NB4 (cell line): ENCODE measurements at places on chromosomes 11 and 22.
A peak's percentile ranks its signal among the peaks of the same experiment; 100 is the strongest.

DNA sequence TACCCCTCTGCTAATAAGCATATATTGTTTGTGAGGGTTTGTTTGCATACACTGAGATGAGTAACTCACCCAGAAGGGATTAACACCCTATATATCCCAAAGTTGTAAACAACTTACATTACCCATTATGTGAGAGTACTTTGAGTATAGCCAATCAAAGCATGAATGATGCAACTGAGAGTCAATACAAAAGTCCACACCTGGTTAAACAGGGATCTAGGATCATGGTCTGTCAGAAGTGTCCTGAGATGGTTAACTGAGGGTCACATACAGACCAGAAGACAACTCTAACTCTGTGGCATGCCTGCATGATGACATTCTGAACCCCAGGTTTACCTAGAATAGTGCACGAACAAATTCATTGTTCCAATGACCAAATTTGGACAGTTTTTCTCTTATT lies 17.4 kb upstream of the OR10A5 start:
- no peak for DNase-seq

DNA sequence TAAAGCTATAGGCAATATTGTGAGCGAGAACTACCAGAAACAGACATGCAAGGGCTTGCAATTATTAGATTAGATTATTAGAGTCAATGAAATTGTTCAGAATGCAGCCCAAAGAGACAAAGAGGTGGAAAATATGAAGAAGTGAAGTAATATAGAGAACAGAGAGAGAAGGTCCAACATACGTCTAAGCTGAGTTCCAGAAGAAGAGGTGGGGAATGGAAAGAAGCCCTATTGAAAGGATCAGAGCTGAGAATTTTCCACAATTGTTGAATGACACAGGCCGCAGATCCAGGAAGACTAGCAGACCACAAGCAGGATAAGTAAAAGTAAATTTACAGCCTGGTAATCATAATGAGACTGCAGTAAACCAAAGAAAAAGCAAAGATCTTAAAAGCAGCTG lies 93.2 kb downstream of the EXT2 start:
- no peak for DNase-seq

DNA sequence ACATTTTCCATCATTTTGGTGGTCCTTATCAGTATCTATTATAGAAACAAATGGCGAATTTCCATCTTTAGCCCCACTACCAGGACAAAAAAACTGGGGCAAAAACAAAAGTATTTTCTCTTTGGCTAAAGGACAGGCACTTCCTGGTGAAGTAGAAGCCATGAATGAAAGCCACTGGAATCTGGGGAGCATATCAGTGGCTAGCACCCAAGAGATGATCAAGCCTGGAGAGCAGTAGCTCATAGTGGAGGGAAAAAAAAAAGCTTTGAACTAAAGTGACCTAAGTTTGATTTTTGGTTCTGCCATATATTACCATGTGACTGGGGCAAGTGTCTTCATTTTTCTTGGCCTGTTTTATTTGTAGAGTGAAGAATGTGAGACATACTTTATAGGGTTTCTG lies 272.3 kb downstream of the GUCY1A2 start:
- DNase-seq = no peak

DNA sequence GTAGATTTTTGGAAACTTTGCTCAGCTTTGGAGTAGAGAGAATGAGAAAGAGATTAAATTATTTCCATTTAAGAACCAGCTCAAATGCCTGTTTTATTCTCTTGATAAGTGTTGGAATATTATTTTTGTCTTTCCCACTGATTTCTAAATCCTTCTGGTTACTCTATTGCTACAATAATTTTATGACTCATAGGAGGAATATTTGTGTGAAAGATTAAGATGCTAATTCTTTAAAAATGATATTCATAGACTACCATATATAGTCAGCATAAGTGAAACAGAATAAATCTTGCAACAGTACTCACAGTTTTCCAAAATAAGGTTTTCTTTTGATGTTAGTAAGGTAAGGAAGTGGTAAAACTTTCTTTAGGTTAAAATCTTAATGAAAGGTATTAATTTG lies 60.9 kb downstream of the YAP1 start:
- no peak for DNase-seq

DNA sequence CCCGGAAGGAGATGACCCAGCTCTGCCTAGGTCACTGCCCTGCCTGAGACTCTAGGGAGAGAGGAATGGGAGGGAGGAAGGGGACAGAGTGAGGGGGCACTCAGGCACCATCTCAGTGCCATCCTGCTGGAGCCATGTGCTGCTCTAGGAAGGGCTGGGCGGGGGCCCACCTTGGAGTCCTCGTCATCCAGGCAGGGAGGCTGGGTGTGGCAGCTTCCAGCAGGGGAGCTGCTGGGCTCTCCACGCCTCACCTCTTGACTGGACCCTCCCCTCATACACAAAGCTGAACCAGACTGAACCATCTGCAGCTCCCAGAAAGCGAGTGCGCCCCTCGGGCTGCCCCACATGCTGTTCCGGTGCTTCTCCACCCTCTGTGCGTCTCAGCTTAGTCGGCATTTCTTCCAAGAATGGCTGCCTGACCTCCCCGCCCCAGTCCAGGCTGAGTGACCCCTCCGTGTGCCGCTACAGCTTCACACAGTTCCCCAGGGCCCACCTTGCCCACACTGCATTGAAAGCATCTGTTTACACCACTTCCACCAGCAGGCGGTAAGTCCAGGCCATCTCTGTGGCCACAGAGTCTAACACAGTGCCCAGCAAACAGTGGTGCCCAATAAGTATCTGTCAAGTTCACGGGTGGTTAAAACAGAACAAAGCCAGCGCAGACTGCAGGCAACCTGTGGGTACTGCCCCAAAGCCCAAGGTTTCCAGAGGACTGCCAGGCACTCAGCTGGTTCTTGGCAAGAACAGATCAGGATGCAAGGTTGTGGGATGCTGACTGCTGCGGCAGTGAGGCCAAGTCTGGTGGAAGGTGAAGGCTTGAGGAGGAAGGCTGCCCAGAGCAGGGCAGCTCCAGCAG lies 9.4 kb upstream of the TRIM29 start:
- DNase-seq = no peak

- no peak for DNase-seq
These were observed 42.9 kb downstream of the IRAG1 start for GRCh38 chr11:10650630-10651029.

GRCh38 chr22:49525801-49526535 lies 301.7 kb downstream of the BRD1 start:
- peak; percentile 95 for DNase-seq
